ENCODE measurements at places on chromosomes 2 and 18.

GRCh38 chr2:217788669-217789002, 214.2 kb downstream of the TNS1 start:
- DNase-seq = no peak

- no peak for DNase-seq
These were observed 452.8 kb upstream of the SMIM21 start for GRCh38 chr18:75880266-75880665.

- DNase-seq = no peak
These were observed 17.6 kb upstream of the KCNE4 start for GRCh38 chr2:223034221-223034975.

- DNase-seq = no peak
These were observed 161.3 kb upstream of the HNRNPA3 start for GRCh38 chr2:177051278-177051677.

- DNase-seq = no peak
These were observed 58.9 kb downstream of the INPP4A start for GRCh38 chr2:98503481-98504105.

DNA sequence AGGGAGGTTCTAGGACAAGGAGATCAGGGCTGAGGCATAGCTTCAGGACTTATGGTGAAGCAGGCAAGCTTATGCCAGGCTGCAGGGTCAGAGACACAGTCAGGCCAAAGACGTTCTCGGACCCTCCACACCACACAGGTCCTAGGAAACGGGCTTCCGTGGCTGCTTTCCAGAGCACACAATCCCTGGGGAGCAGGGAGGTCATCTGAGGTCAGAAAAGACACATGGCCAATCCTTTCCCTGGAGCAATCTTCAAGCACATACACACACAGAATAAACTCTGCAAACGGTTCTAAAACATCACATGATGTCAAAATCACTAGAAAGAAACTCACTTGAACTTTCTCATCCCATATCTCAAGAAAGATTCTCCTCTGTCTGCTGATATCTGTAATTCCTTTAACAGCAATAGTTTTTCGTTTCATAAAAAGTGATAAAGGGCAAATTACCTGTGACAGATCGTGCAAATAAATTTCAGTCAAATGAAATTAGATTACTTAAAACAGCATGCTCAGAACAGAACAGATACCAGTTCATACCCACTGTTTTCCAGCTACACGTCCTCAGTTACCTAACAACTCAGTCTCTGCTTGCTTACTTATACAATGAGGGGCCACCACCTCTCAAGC, 63.9 kb downstream of the MBOAT2 start:
- no peak for DNase-seq

DNA sequence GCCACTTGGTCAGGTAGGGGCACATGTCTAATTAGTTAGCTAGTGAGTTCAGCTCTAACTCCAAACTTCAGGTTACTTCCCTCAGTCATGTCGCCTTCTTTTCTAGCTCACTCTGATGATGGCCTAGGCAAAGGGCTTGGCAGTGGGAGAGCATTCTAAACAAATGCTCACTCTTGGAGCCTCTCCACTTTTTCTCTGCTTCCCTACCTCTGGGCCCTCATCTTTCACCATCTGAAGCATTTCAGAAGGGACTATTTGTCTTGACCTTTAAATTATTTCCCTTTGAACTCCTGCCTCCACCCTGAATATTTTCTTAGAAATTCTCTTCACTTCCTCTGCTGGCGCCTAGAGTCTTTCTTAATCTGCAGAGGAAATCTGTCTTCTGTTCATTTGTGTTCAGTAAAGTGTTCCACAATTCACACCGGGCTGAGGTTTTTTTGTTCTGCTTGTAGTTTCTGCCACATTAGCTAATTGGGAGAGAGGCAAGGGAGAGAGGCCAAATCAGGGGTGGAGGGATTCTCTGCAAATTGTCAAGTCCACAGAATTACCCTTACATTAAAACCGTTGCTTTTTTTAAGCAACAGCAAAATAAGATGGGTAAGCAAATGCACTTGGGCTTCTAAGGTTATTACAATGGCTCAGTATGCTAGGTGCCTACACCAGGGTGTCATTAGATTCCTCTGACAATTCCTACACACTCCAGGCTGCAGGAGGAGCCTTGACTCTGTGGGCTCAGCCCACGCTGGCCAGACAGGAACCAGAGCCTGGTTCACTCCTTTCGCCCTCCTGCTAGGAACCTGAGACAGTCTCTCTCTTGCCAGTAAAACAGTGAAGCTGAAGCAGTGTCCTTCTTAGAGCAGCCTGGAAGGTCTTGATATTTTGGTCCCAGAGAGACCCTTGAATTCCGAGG, 5.5 kb downstream of the MSGN1 start:
- no peak for DNase-seq

DNA sequence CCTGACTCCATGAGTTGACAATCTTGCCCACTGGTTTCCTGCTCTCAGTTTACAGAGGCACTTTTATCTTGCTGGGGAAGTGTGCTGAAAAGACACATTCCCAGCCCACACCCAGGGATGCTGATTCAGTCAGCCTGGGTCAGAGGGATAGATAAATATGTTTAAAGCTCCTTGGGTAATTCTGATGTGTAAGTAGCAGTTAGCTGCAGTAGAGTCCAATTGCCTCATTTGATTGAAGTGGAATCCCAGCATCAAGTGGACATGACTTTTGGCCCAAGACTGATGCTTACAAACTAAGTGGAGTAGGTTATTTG, 29.4 kb downstream of the PSD4 start:
- DNase-seq = no peak

GRCh38 chr2:98757904-98758421, 27.0 kb upstream of the MGAT4A start:
- DNase-seq = peak; percentile 46

GRCh38 chr18:9673296-9674251, 34.5 kb upstream of the RAB31 start:
- no peak for DNase-seq

- DNase-seq = no peak
These were observed 203.3 kb downstream of the NR4A2 start for GRCh38 chr2:156129227-156129626.

GRCh38 chr18:74914648-74915047, 294.3 kb downstream of the PTGR3 start:
- DNase-seq = no peak

GRCh38 chr2:16784652-16785051, 119.0 kb upstream of the CYRIA start:
- no peak for DNase-seq

DNA sequence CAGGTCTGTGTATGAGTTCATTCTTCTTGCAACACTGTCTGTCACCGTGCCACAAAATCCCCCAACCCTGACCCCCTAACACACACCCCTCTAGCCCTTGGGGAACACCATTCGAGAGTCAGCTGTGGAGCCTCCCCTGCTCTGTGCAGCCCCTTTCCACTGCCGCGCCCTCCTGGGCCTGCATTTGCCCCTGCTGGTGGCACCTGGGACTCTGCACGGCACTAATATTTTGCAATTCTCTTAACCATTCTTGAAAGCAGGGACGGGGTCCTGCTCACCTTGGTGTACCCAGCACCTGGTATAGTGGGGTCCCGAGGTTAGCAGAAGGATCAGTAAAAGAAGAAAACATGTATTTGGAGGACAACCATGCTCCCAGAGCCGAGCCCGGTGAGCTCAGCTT, 124.0 kb downstream of the HDAC4 start:
- no peak for DNase-seq

- no peak for DNase-seq
These were observed 95.6 kb upstream of the NOL4 start for GRCh38 chr18:34320267-34320666.

DNA sequence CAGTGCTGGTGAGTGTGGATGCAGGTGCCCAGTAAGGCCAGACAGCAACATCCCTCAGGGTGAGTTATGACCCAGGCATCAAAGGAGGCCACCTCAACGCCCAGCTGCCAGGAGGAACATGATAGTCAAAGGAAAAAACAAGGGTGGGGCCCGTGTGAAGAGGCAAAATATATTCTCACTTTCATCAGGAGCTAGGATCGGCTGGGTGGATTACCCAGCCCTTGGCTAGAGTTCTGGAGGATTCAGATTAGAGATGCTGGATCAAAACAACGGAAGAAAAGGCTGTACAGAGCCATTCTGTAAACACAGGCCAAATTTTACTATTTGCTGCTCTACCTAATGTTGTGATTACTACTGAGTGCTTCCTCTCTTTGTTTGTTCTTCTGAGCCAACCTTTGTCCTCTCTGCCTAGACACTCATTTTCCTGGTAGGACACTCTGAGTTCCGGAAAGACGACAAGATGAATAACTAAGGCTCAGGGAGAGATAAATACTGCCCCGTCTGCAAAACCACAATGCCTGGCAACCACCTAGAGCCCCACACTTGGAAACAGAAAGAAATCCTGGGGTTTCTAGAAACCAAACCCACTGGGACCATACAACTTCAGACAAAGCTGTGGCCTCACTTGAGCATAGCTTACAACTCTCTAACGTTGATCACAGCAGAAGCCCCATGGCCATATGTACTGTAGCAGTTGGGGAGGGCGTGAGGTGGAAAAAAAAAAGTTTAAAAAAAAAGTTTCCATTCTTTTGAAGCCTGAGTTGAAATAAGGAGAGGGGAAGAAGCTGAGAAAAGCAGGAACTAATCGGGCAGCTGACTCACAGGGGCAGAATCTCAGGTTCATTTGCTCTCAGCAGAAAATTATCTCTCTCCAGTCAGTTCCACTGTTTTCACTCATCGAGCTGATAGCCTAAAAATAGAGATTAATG, 17.8 kb upstream of the PMAIP1 start:
- DNase-seq = no peak

GRCh38 chr2:233513953-233514655, 52.5 kb downstream of the USP40 start:
- no peak for DNase-seq

GRCh38 chr2:120228503-120228902, 5.3 kb upstream of the TMEM185B start:
- no peak for DNase-seq

DNA sequence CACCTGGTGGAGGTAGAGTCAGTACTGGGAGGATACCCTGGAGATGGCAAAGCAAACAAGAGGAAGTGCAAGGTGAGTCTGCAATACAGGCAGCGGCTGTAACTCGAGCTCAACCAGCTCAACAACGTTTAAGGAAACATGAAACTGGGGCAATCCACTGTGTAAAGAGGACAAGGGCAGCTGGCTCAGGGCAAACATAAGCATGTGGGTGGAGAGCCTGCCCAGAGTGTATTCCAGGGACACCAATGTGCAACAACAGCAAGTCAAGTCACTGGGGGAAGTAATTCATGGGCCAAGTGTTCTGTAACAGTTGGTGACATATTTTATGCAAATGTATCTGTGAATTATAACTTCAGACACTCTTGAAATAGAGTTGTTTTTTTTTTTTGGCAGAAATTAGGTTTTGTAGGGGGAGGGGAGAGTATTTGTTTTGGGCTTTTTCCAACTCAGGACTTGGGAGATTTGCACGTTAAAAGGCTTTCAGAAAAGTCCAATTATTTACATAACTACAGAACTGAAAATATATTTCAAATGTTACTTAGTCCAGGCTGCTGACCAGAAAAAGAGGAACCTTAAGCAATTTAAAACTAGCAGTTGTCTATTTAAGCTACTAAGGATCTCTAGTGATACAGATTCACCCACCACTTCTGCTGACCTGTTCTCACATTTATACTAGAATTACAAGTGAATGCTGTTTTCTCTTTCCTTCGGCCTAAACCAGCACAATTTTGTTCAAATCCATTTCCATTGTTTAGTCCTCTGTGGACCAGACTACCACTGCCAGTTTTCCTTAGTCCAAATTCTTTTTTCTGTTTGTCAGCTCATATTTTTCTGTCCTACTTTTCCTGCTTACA, 18.6 kb downstream of the NRXN1 start:
- no peak for DNase-seq

DNA sequence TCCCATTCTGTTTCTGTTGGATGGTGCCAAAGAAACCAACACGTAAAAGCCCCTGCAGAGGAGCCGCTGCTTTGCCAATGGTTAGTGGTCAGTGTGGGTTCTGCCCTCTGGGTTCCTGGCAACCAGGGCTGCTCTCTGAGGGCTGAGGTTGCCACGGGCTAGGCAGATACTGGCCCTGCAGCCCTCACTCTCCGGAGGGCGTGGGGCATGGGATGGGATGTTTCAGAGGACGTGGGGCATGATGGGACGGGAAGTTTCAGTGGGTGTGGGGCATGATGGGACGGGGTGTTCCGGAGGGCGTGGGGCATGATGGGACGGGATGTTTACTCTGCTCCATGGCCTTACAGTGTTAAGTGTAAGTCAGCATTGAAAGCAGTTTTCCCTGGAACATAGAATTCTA, 34.2 kb downstream of the ADI1 start:
- no peak for DNase-seq

- DNase-seq = no peak
These were observed 181.3 kb upstream of the SRD5A2 start for GRCh38 chr2:31762085-31762484.

- DNase-seq = no peak
These were observed 106.9 kb upstream of the THOC1 start for GRCh38 chr18:374721-375168.

DNA sequence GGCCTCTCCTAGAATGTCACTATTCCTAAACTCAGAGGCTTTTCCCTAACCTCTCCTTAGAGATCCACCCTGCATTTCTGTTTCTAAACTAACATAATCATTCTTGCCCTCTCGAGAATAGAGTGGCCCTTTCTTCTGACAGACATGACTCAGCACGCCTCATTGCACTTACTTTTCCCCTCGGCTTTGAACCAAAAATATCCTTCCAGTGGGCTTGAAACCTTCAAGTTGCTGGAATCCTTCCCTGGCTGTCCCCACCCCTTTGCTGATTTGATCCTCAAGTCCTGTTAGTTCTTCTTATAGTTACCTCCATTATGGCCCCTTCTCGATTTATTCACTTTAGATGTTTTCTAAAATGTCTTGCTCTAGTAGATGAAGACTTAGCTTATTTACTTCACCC, 158.0 kb downstream of the LTBP1 start:
- DNase-seq = no peak

Data from activated T-cell treated with anti-CD3 and anti-CD28 coated beads, Interleukin-2, amount 50 U/mL, for 4 hours (primary cell).